Tongue (tissue), 3 donors: ENCODE measurements at places on chromosomes 3 and 15. TPM values are rescaled to one million over a fixed set of nuclear protein-coding genes. Genes with fewer than 3 reads are reported as not detected.

The NPHP3 gene
- 36.7 TPM for total RNA-seq

The GABRG3 gene
- 0.21 TPM for total RNA-seq

The PRKCD gene
- total RNA-seq, result 10.3 TPM

The KBTBD13 gene
- 2.6 TPM for total RNA-seq

The ARRDC4 gene
- 24.4 TPM for total RNA-seq

The SI gene
- not detected for total RNA-seq

The GOLGA8T gene
- total RNA-seq, result not detected

The OSBPL10 gene
- 40.6 TPM for total RNA-seq

The NAALADL2 gene
- 76.0 TPM for total RNA-seq

The CCDC54 gene
- total RNA-seq, result not detected

The CCDC9B gene
- total RNA-seq, result 25.4 TPM

The GLDN gene
- total RNA-seq, result 3.0 TPM

The STARD9 gene
- total RNA-seq, result 31.1 TPM

The STOML1 gene
- total RNA-seq, result 22.3 TPM

The SKOR1 gene
- total RNA-seq, result 0.31 TPM

The ITPKA gene
- 1.2 TPM for total RNA-seq

The EEFSEC gene
- total RNA-seq, result 11.3 TPM

The LMCD1 gene
- 321 TPM for total RNA-seq

The SCAANT1 gene
- not detected for total RNA-seq

The FANCD2OS gene
- not detected for total RNA-seq

The NANOGP8 gene
- not detected for total RNA-seq

The MOBP gene
- not detected for total RNA-seq

The UROC1 gene
- total RNA-seq, result not detected

The LRRIQ4 gene
- total RNA-seq, result not detected

The GABRB3 gene
- 4.8 TPM for total RNA-seq

The MAPK6 gene
- total RNA-seq, result 48.3 TPM

The ZNF662 gene
- 12.2 TPM for total RNA-seq
